ENCODE measurements at places on chromosomes 5 and 9.

- DNase-seq: no peak
Observed at GRCh38 chr5:154271936-154272514, 81.5 kb downstream of the GALNT10 start.

- no peak for DNase-seq
Observed at GRCh38 chr5:112257976-112258375, 161.1 kb downstream of the EPB41L4A start.

DNA sequence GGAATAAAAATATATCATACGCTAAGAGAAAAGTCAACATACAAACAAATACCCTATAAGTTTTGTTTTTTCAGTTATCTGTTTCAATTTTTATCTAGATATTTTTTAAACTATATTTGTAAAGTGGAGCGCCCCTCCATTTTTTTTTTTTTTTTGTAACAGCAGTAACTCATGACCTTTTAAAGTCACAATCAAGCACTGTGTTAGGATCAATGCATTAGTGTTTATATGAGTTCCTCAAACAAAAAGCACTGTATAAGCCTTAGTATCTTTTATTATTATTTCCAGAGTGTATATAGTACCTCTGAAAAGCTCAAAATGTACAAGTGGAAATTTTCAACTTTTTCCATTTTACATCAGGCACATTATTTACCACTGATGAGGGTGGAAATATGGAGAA lies 20.6 kb downstream of the PFDN1 start:
- DNase-seq: no peak

DNA sequence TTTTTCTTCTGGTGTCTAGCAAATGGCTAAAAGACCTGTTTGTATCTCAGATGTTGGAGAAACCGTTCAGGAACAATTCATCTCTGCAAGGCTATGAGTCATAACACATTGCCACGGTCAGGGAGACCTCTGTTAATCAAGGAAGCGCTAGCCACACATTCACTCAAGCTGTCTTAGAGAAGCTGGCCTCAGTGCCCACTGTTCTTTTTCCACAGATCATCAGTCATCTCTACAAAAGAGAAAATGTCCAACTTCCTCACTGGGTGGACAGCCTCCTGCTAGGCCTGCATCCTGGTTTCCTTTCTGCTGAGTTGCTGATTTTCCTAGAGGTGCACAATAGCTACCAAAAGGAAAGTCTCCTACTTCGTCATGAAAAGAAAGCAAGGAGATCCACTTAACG lies 360.5 kb downstream of the BNC2 start:
- DNase-seq: no peak

DNA sequence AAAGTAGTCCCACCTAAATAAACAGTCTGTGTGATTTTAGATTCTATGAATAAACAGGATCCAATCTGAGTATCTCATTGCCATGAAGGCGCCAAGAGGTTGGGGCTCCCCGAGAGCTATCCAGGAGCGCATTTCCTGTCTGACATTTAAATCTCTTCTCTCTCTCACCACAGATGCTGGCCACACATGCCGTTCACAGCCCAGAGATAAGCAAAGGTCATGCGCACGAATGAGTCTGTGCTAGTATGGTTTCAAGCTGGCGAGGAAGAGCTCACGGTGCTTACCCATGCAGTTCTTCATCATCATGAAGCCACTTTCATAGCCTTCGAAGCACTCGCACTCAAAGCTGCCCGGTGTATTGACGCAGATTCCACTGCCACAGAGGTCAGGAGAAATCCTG lies 199.4 kb downstream of the FBN2 start:
- no peak for DNase-seq

GRCh38 chr9:84804951-84805694 lies 135.6 kb downstream of the NTRK2 start:
- DNase-seq: no peak

GRCh38 chr9:30928045-30928444 lies 1456.4 kb upstream of the ACO1 start:
- no peak for DNase-seq

DNA sequence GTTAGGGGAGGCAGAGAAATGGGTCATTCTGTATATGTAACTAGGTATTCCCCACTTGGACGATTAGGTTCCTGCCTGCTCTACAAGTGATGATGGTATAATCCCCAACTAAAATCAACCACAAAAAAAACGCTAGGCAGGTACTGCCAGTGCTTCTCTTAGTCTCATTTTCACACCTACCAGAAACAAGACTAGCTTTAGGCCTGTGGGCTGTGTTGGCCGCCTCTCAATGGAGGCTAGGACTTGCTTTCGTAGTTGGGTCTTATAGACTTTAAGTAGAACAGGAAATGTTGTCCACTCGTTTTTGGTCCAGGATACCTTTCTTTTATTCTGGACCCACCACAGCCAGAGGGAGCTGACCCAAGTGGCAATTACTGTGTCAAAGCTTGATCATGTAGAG lies 111.8 kb downstream of the UNC13B start:
- DNase-seq: no peak

DNA sequence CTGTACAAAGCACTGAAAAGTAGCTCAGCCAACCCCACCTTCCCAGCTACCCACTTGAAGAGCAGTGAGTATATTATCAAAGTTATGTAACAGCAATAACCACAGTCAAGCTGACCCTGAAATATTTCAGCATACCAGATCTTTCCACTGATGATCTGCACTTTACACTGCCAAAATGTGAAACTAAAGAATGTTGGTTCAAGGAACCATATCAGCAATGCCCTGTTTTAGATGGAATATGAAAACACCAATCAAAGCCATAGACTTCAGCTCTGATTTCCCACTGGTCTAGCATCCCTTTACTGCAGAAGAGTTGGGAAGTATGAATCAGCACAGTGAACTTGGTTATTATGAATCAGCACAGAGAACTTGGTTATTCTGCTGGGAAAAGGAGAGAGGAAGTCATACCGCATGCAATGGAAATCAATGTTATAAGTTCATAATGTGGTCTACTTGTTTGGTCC lies 20.0 kb downstream of the CEMIP2 start:
- DNase-seq: no peak

- DNase-seq: no peak
Observed at GRCh38 chr9:97479496-97480159, 21.8 kb upstream of the TMOD1 start.

GRCh38 chr9:107437716-107438115 lies 51.9 kb downstream of the KLF4 start:
- DNase-seq: no peak

DNA sequence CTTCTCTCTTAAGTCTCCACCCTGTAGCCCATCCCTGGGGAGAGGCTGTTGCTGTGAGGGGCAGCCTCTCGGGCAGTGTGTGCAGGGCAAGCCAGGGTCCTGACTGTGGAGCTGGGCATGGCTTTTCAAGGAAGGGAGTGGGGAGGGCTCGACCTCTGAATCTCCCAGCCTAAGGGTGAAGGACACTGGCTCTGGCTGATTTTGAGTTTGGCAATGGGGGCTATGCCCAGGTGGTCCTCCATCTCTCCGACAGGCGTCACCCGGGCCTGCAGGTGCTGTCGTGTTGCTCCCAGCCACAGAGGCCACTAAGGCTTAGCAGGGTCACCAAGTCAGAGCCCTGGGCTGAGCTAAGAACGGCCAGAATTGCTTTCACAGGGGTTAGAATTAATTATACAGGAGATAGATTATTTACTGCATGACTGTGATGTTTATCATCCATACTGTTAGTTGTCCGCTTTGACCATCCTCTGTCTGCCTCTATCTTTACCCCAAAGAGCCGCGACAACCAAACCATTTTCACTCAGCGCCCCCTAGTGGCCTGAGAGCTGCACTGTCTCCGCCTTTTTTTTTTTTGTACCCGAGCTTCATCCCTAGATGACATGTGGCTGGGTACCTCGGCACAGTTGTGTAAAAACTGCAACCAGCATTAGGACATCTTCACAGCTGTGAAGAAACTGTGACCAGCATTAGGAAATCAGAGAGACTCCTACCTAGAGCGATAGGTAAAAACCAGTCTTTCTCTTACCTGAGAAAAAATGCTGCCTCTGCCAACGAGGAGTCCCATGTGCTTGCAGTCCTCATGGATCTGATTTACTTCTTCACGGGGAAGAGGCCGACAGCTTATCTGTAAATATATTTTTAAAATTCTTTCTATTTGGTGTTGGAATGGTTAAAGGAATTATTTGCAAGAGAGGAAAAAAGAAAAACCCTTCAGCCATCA lies 44.5 kb downstream of the AGXT2 start:
- peak; percentile 72 for DNase-seq

DNA sequence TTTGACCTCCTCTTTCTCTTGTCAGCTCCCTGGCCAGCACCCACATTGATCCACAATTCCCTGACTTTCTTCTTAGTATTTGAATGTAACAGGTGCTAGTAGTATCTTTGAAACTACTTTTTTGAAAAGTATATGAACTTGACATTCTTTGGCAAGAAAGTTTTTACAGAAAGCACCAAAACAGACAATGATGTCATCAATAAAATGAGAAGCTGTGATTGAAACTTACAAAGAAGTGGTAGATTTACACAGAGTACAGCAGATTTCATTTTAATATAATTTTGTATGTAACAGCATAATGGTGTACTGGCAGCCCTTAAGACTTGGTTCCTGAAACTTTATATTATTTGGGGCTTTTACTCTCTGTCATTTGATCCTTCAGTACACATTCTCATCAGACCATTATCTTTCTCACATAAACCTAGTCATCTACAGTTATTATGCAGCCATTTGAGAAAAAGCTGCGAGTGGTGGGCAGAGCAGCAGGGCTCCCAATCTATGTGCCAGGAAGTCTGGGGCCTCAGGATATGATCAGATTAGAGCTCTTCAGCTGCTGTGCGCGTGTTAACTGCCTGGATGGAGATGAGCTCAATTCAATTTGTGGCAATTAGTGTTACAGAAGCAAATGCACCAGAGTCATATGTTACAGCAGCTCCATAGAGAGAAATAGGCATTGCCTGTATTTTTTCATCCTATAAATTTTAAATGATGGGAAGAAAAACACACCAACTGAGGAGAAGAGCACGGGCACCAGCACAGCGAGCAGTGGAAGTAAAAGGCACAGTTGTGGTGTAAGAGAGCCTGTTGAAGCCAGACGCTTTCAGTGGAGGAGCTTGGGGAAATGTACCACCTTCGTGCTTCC lies 126.1 kb downstream of the STARD4 start:
- no peak for DNase-seq

- DNase-seq: no peak
Observed at GRCh38 chr5:50854082-50854481, 187.6 kb downstream of the PARP8 start.

GRCh38 chr5:160311491-160312133 lies 752 bp downstream of the CCNJL start:
- DNase-seq: no peak

DNA sequence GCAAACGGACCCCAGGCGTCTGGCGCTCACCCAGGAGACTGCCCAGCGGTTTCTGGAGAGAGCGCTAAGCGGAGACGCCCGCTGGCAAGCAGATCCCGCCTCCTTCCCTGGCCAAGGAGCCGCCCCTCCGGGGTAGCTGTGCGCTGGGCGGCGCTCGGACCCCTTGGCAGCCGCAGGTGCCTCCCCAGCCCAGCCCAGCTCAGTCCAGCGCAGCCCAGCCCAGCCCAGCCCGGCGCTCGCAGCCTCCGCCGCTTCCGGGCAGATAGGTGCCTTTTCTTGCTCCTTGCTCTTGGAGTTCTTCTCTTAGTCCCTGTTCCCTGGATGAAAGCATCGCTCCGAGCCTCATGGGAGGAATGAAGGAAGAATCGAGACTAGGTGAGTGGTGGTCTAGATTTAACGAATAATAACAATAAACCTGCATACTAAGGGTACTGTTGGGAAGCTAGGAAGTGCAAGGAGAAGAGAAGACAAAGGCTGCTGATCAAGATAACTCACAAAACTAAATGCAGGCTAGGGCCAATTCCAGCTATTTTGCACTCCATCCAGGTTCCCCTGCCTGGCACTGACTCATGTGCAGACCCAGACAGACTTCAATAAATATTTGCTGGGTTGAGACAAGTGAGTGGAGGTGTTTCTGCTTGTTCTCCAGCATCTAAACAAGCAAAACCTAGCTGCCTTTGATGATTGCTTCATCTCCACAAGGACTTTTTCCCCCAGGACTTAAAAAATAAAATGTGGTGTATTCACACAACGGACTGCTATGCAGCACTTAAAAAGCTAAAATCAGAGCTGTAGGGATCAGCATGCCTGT lies at the start of gene STK32A:
Gene STK32A, plus strand, starts transcription at position 202 of the 811 bp plus-strand sequence. CDS start 4,609 bp downstream, outside the sequence.
- DNase-seq: peak; percentile 28

DNA sequence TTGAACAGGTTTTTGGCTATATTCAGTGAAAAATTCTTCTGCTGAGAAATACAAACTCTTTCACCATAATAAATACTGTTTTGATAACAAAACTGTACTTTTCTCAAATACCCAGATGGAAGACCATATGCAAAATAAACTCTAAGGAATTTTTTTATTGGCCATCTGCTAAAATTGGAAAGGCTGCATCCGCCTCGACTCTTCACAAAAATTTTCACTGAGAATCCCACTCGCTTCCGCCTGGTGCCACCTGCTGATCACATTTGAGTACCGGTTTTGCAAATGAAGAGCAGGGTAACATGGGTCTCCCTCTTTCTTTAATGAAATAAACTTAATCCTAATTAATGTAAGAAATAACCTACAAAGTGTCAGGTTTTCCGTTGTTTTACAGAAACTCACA lies 76.4 kb downstream of the TTLL11 start:
- peak; percentile 46 for DNase-seq

GRCh38 chr9:73537561-73537960 lies 385.9 kb downstream of the ANXA1 start:
- DNase-seq: no peak

DNA sequence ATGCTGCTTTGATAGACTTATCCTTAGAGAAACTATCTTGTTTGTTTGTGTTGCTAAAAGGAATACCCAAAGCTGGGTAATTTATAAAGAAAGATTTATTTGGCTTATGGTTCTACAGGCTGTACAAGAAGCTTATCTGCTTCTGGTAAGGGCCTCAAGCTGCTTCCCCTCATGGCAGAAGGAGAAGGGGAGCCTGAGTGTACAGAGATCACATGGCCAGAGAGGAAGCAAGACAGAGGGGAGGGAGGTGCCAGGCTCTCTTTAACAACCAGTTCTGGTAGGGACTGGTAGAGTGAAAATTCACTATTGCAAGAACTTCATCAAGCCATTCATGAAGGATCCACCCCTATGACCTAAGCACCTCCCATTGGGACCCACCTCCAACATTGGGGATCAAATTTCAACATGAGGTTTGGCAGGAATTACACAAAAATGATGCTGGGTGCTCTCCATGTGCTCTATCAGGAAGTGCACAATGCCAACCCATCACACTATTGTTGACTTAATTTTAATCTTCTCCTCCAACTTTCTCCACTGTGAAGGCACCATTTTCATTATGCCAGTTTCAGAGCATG lies 115.1 kb upstream of the SHB start:
- no peak for DNase-seq

DNA sequence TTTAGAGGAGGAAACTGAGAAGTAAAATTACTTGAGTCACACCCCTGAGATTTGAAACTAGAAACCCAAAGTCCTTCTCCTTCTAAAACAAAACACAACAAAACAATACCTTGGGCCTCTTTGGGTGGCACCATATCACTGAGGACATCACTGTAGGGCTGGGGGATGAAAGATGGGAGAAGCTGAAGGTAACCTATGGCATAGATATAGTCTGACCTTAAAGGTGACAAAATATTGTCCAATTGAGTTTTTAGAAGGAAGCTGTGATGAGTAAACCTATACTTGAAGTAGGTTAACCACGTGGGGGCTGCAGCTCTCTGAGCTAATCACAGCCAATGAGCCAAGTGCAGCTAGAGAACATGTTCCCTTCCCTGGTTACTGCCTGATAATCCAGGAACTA lies 167.4 kb upstream of the CD180 start:
- DNase-seq: no peak

GRCh38 chr5:150431574-150431973 lies 18.0 kb downstream of the RPS14 start:
- DNase-seq: no peak

Data from head of caudate nucleus (tissue), 42 donors.